ENCODE measurements at places on chromosomes 12 and 14.
A peak's percentile ranks its signal among the peaks of the same experiment; 100 is the strongest.

GRCh38 chr12:40033242-40033630, 72.6 kb downstream of the SLC2A13 start:
- DNase-seq = no peak

- DNase-seq = no peak
These were observed 547 bp upstream of the PYGL start for GRCh38 chr14:50944647-50945413.

- DNase-seq = peak; percentile 9
These were observed 83.2 kb upstream of the HMGA2 start for GRCh38 chr12:65740873-65741600.

DNA sequence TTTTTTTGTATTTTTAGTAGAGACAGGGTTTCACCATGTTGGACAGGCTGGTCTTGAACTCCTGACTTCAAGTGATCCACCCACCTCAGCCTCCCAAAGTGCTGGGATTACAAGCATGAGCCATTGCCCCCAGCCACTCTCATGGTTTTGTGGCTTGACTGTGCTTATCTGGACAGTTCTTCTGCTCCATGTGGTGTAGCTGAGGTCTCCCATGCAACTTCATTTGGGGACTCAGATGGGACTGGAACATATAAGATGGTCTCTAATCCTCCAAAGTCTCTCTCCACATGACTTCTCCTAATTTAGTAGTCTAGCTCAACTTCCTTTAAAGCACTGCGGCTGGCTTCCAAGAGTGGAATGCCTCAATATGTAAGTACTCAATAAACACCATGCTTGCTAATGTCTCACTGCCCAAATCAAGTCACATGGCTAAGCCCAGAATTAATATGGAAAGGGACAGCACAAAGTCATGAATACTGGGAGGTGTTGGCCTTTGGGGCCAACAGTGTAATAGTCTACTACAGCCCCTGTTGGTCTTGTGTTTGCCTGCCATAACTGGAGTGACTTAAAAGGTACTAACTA, 7.4 kb downstream of the INHBC start:
- no peak for DNase-seq

DNA sequence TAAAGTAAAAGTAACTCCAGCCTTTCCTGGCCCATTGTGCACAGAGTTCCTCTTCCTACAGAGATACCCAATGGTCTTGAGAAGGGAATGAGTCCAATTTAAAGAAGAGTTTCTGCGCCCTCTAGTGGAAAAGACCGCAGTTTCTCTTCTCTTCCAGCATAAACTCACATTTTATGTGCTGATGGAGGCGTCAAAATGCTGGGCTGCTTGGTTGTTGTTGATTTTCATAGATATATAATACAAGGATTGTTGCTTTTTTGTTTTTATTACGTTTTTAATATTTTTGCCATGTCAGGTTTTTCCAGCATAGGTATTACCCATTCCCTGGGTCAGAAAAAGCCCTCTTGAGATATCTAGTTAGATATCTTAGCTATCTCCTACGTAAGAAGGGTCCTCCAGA, 356.9 kb upstream of the STXBP6 start:
- DNase-seq = no peak

DNA sequence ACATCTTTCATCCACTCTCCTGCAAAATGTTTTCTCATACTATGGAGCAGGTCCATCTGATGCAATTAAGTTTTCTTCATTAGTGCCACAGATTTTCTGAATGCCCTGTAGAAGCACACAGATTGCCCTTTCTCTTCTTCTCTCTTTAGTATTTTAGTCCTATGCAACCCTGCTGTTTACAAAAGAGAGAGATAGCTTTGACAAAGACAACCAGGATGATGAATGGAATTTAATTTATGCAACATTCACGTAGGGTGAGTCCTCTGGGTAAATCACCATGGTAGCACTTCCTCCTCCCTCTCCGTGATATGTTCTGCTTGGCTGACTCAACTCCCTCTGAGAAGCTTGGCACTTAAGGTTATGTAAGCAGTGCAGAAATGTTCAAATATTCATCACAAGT, 400.9 kb upstream of the PDE3A start:
- no peak for DNase-seq

- DNase-seq = no peak
These were observed 193.3 kb downstream of the TMEM117 start for GRCh38 chr12:44029194-44029593.

GRCh38 chr12:92502417-92503028, 200.3 kb upstream of the PLEKHG7 start:
- DNase-seq = no peak

DNA sequence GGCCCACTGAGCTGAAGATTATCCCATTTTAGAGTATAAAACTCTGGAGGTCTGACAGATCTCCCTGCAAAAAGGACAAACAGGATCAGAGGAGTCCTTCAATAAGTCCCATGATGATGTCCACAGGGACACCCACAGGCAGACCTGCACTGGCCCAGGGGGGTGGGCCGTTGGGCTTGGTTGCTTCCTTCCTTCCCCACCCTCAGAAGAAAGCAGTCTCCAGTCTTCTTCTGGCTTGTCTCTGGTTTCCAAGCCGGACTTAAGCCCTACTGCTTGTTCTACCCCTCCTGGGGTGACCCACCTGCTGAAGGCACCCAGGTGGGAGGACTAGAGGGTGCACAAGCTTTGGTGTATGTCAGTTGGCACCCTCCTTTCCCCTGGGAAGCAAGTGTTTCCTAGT, 209.0 kb downstream of the ANO2 start:
- DNase-seq = no peak

- DNase-seq = no peak
These were observed 181.8 kb downstream of the FUT8 start for GRCh38 chr14:65594153-65594881.

DNA sequence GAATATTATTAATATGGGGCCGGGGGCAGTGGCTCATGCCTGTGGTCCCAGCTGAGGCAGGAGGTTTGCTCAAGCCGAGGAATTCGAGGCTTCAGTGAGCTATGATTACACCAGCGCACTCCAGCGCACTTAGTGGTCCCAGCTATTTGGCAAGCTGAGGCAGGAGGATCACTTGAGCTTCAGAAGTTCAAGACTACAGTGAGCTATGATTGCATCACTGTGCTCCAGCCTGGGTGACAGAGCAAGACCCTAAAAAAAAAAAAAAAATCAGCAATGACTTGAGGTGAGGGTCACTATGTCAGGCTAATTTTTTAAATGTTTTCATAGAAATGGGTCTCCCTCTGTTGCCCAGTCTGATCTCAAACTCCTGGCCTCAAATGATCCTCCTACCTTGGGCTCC, 243.4 kb downstream of the RBM19 start:
- no peak for DNase-seq

- no peak for DNase-seq
These were observed 152.3 kb downstream of the MON2 start for GRCh38 chr12:62618930-62619329.

DNA sequence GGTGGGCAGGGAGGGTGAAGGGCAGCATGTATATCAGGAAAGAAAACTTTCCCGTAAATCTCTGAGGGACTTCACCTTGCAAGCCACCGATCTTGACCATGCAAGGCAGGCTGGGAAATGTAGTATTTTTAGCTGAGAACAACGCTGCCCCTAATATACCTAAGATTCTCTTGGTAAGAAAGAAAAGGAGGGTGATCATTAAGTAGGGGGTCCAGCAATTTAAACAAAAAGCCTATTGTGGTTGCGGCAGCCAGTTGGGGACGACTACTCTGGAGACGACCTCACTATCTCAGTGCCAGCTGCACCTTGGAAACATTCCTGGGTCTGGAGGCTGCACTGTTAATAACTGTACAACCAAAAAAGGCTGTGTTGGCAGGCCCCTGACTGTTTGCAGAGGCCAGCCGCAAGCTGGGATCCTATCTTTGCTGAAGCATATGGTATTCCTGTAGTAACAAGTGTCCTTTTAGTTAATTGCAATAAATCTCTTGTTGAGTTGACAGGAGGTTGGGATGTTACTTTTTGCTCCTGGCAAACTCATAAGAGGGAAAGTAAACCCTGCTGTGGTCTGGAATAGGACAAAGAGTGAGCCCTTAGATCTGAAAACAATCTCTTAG, 6.4 kb downstream of the APOLD1 start:
- no peak for DNase-seq

DNA sequence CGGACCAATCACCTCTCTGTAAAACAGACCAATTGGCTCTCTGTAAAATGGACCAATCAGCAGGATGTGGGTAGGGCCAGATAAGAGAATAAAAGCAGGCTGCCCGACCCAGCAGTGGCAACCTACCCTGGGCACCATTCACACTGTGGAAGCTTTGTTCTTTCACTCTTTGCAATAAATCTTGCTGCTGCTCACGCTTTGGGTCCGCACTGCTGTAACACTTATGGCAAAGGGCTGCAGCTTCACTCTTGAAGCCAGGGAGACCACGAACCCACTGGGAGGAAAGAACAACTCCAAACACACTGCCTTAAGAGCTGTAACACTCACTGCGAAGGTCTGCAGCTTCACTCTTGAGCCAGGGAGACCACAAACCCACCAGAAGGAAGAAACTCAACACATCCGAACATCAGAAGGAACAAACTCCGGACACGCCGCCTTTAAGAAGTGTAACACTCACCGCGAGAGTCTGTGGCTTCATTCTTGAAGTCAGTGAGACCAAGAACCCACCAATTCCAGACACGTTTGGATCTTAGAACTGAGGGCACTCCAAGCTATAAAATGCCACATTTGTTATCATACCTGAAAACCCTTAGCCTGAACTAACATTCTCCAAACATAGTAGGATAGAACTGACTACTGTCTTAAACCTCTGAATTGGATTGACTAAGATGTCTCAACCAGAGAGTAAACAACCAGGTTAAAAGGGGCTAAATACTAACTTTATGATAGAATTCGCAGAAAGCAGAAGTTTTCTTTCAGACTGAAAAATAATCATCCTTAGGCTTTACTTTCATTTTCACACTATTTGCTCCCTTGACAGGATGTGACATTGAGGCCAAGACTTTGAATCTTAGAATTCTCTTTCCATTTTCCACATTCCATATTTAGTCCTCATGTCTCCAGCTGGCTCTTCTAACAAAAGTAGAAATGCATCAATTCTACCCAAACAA, 33.6 kb downstream of the CDKL1 start:
- no peak for DNase-seq

GRCh38 chr12:81079280-81080076, 1.6 kb downstream of the ACSS3 start:
- no peak for DNase-seq

DNA sequence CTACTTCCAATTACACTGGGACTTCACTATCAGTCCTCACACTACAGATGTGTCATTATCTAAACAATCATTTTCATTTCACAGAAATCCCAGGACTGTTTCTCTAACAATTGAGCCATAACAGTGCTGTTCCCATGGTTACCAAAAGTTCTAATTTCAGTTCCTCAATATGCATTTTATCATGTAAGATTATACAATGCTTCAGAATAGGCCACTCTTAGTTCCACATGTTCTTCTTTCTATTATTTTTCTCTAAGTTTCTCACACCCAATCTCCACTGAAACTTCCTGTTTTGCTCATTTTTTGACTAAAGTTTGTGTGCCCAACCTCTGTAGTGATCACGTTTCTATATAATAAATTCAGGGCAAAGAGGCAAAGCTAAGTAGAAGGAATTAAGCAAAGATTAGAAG, 185.8 kb downstream of the DUSP6 start:
- DNase-seq = no peak

DNA sequence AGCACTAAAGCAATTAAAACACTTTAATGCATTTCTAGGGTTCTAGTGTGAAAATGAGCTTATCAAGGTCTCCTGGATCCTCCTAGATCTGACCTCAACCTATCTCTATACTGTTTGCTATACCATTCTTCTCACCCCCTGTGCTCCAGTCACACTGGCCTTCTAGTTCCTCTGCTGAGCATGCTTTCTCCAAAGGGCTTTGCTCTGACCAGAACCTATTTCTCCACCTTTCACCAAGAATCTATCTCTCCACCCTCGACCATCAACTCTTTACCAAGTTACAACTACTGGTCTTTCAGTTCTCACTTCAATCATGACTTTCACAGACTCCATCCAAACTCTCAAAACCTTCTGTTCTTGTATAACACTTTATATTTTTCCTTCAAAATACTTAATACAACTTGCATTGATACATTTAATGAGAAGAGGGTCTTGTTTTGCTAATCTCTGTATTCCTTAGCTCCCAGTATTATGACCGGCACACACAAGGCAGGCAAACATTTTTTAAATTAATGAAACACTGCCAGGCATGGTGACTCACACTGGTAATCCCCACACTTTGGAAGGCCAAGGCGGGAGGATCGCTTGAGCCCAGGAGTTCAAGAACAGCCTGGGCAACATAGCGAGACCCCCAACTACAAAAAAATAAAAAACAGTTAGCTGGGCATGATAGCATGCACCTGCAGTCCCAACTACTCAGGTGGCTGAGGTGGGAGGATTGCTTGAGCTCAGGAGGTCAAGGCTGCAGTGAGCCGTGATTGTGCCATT, 22.8 kb downstream of the PPP1R12A start:
- DNase-seq = no peak

DNA sequence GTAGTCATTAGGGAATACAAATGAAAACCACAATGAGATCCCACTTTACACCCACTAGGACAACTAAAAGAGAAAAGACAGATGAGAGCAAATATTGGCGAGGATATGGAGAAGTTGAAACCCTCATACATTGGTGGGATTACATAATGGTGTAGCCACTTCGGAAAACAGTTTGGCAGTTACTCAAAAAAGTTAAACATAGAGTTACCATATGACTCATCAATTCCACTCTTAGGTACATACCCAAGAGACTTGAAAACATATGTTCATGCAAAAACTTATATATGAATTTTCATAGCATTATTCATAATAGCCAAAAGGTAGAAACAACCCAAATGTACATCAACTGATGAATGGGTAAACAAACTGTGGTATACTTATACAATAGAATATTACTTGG, 27.1 kb downstream of the ALDH1L2 start:
- DNase-seq = no peak

DNA sequence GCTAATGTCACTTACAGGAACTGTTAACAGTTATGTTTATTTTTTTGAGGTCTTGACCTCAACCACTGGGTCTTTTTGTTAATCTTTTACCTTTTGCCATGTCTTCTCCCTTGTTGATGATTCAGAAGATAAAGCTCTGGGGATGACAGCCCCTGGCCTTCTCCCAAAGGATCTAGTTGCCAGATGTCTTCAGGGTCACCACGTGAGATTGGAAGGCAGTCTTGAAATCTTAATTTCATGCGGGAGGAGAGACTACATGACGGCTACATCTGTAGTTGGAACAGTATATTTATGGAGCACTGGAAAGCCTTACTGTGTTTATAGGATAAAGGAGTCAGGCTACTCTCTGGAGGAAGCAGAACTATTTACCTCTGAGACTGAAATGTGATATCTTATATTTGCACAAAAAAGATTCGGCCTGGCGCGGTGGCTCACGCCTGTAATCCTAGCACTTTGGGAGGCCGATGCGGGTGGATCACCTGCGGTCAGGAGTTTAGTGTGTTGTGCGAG, 5.6 kb downstream of the MLEC start:
- DNase-seq = no peak

DNA sequence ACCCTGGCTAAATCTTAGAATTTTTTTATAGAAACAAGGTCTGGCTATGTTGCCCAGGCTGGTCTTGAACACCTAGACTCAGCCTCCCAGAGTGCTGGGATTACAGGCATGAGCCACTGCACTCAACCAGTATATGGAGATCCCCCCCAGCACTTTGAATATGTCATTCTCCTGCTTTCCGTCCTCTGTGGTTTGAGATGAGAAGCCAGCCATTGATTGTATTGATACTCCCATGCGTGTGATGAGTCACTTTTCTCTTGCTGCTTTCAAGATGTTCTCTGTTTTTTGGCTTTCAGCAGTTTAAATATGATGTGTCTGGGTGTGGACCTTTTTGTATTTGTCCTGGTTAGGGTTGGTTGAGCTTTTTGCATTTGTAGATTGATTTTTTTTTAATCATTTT, 75.2 kb upstream of the DNM1L start:
- DNase-seq = no peak

Measured in activated naive CD4-positive, alpha-beta T cell (primary cell).